ENCODE measurements at places on chromosomes 11 and 22.
A peak's percentile ranks its signal among the peaks of the same experiment; 100 is the strongest.

GRCh38 chr22:20003304-20003703, 13.3 kb downstream of the ARVCF start:
- no peak for DNase-seq

GRCh38 chr11:771617-772204, 5.6 kb downstream of the GATD1 start:
- DNase-seq = no peak

DNA sequence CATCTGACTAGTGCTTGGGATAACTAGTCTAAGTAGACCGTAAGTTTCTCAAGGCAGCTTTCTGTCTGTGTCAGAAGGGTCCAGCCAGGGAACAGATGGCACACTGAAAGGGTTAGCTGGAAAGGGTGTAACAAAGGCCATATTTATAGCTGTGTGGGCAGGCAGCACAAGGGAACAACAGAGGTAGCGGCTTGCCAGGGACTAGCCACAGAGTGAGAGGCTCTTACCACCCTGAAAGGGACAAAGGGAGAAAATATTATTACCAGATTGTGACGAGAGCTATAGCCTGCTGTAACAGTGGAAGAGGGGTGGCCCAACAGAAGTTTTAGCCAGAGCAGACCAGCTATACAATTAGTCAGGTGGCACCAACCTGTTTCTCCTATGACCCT, 129.4 kb downstream of the CCDC34 start:
- DNase-seq = no peak

DNA sequence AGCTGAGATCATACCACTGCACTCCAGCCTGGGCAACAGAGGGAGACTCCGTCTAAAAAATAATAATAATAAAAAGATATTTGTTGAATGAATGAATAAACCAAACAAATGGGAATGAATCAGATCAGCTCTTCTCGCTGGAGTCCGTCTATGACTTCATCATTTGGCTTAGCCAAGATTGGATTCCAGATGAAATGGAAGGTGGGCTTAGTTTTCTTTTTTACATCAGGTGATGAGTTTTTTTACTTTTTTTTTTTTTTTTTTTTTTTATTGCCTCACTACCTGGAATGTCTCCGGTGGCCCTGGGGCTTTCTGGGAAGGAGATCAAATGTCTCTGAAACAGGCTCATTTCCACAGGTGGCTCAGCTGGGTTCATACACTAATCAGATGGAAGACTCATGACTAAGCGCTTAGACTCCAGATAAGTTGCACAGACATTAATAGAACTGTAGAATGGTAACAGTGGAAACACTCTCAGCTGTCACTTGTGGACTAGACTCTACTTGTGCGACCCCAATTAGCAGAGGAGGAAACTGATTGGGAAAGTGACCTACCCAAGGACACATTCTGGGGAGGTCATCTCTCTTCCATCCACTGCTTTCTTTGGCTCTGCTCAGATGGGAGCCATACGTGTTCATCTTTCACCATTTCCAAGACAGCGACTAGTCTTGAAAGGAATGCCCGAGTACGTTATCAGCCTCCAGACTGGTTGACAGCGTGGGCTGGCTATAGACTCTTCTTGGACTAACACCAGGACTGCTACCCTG, 20.5 kb upstream of the RBFOX2 start:
- DNase-seq = no peak

DNA sequence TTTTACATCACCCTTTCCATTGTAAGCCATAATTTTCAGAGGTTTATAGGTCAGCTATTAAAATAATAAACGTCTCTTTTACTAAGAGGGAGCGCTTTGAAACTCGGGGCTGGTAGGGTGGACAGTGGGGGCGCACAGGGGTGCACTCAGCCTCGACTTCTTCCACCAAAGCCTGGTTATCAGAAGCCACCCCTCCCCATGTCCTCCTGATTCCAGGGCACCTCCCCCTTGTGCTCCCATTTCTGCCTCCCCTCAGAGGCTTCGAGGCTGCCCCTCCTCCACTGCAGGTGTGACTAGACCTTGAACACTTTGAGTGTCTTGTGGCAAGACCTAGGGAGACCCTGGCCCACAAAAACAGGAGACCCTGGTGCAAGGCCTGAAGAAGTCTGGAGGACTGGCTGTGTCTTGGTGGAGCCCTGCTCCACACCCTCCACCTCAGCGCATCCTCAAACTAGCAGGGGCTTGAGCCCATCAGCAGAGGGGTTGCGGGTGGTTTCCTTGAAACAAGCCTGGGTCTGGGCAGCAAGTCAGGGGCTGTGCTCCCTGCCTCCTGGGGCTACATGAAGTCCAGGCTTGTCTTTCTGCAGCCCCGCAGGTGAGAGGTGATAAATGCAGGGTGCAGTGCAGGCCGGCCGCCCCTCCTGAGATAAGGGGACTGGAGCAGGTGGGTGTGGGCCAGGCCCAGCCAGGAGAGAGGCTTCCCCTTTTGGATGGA, 3.0 kb downstream of the CDKN1C start:
- DNase-seq = no peak

- no peak for DNase-seq
These were observed 20.7 kb upstream of the NCF4 start for GRCh38 chr22:36840106-36840505.

GRCh38 chr11:38460896-38461295, 1862.9 kb upstream of the RAG2 start:
- DNase-seq = no peak

GRCh38 chr11:104191124-104191523, 27.2 kb upstream of the PDGFD start:
- no peak for DNase-seq

- no peak for DNase-seq
These were observed 218.3 kb upstream of the CTSC start for GRCh38 chr11:88555829-88556202.

GRCh38 chr22:22316589-22316988, 72.0 kb downstream of the VPREB1 start:
- DNase-seq = no peak

- peak; percentile 63 for DNase-seq
These were observed 26.5 kb upstream of the SCARF2 start for GRCh38 chr22:20464096-20464614.

DNA sequence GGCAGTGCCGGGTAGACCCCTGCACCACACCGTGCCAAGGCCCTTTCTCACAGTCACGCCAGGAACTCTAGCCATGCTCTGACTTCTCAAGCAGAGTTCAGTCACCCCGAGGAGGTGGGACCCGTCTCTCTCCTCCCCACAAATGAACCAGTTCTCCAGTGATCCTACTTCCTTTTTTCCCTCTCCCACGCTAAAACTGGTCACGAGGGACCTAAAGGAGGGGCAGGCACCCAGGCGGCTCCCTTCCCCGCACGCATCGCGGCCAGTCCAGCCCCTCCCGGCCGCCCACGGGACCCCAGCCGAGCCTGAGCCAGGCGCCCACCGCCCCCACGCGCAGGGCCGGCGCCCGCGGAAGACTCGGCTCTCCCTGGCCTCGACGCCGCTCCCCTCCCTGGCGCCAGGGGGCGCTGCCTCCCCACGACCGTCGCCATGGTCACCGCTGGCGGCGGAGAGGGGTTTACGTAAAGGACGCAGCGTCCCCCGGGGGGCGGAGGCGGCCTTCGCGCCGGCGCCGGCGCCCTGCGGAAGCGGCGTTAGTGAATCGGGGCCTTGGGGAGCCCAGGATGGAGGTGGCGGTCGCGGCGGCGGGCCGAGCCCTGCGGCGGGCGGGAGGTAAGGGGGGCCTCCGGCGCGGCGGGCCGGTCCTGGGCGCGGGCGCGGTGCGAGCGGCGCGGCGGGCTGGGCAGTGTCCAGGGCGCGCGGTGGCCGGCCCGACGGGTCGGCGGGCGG, at the start of gene DAGLA:
Gene DAGLA, plus strand, starts transcription at position 499 of the 729 bp plus-strand sequence. CDS start 39,765 bp downstream, outside the sequence.
- peak; percentile 69 for DNase-seq
